ENCODE measurements at places on chromosomes 11 and 22.

DNA sequence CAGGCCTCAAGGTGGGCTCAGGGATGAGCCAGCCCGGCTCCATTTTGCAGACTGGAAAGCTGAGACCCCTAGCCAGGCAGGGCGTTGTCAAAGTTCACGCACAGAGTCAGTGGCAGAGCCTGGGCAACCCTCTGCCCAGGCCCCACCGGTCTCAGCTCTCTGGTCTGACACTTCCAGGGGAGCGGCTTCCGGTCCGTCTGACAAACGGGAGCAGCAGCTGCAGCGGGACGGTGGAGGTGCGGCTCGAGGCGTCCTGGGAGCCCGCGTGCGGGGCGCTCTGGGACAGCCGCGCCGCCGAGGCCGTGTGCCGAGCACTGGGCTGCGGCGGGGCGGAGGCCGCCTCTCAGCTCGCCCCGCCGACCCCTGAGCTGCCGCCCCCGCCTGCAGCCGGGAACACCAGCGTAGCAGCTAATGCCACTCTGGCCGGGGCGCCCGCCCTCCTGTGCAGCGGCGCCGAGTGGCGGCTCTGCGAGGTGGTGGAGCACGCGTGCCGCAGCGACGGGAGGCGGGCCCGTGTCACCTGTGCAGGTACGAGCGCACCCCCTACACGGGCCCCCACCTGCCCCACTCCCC lies 36.0 kb downstream of the CD6 start:
- no peak for DNase-seq

- no peak for DNase-seq
Measured at GRCh38 chr11:65894034-65894591, 3.6 kb downstream of the CCDC85B start.

DNA sequence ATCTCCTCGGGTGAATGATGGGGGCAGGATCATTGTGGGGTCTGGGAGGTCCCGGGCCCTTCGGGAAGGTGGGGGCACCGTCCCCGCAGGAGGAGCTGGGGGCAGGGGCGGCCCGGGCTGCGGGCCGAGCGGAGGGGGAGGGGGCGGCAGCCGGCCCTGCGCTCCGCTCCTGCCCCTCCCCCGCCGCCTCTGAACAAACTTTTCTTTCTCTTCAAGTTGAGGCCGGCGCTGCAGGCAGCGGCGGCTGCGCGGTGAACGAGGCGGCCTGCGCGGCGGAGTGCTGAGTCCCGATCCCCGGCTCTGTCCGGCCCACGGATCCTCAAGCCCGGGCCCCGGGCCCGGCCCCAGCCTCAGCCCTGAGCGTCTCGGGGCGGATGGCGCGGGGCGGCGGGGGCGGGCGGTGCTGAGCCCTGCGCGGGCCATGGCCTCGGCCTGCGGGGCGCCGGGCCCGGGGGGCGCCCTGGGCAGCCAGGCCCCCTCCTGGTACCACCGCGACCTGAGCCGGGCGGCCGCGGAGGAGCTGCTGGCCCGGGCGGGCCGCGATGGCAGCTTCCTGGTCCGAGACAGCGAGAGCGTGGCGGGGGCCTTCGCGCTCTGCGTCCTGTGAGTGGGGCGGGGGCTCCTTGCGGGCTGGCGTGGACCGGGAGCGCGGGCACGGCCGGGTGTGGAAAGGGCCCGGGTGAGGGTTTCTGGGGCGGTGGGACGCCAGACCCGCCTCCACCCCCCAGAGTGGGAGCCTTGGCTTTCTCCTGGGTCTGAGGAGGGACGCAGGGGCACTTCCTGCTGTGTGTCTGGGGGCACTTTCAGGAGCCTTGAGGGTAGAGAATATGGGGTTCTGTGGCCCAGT lies at the start of gene INPPL1:
INPPL1 (plus strand) TSS at position 204 of the 847 bp plus-strand sequence; CDS start at position 422, 218 bp downstream.
- no peak for DNase-seq

DNA sequence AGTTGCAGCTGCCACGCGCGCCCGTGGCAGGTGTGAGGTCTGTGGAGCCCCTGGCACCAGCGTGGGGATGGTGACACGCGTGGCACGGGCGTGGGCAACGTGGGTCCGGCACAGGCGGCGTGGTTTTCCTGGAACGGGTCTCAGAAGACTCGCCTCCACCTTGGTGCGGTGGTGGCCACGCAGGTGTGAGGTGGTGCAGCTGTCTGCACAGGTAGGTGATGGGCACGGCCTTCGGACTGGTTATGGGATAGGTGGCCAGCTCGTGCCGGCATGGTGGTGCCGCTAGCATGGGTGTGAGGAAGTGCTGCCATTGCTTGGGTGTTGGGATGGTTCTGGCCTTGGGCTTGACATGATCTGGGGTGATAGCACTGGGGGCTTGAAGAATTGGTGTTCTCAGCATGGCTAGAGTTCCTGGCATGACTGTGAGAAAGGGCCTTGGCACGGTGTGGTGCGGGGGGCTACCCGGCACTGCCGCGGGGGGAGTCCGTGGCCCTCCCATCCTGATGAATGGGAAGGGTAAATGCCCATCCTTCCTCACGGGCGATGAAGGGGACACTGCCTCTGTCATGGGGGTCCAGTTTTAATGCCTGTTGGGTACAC lies 531 bp downstream of the DAGLA start:
- no peak for DNase-seq

GRCh38 chr11:133570376-133570775 lies 38.1 kb upstream of the OPCML start:
- DNase-seq: no peak

GRCh38 chr11:120229451-120230424 lies 10.2 kb upstream of the POU2F3 start:
- no peak for DNase-seq

DNA sequence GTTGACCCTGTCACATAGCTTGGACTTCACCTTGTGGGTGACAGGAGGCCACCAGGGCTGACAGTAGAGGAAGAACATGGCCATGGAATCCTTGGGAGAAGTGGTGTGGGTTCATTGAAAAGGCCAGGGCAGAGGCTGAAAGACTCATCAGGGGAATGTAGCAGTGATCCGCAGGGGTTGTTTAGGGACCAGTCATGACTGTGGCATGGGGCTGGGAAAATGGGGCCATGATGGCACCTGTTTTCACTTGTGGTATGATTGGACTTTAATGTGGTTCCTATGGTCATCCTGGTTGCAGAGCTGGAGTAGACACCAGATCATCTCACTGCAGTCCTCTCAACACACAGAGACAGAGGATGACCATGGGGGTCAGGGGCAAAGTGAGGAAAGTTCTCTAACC lies 66.7 kb upstream of the MYEOV start:
- DNase-seq: no peak

- DNase-seq: no peak
Measured at GRCh38 chr11:10415817-10416392, 39.2 kb upstream of the AMPD3 start.

GRCh38 chr22:29031227-29032011 lies 30.2 kb downstream of the C22orf31 start:
- DNase-seq: no peak

- DNase-seq: no peak
Measured at GRCh38 chr11:122023614-122024250, 92.3 kb downstream of the BLID start.

DNA sequence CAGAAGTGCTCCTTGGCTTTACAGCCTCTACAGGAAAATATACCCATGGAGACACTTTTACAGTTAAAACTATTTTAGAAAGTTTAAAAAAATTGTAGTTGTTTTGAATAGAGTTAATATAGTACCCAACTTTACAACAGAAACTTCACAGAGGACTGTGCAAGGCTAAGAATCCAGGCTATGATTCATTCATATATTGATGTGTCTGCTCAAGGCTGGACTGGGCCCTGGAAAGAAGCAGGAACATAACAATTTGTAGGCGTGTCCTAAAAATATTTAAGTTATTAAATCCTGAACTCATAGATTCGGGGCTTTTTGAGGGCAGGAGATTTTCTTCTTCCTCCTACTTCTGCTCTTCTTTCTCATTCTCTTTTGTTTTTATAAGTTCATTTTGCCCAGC lies 291.5 kb upstream of the CCDC179 start:
- DNase-seq: no peak

DNA sequence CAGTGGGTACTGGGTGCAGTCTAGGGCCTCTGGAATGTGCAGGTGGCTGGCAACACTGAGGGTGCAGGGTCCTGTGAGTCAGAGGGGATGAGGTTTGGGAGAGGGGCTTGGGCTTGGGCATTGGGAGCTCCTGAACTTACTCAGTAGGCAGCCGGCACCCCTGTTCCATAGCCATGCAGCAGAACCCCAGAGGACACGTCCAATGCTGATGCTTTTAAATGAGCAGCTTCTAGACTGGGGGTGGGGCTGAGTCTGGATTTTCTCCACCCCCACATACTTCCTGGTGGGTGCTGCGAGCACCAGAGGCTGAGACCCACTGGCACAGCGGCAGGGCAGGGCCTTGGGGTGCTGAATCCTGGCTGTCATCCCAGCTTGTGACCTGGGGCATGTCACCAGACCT lies 71.4 kb downstream of the ARHGAP8 start:
- no peak for DNase-seq

DNA sequence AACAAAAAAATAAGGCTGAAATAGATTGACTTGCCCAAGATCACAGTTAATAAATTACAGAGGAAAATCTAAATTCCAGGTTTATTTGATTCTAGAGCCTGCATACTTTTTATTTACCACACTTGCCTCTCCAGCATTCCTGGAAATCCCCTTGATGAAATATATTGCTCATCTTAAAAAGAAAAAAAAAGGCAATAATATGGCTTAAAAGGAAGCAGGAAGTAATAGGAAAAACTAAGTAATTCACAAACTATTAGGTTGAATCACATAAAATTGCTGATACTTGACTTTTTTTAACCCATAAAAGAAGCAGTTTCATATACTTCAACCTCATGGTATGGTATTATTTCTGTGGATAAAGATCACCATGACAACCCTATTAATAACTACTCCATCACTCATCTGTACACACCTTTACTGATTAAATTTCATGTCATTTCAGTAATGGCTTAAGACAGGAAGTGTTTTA lies 52.9 kb downstream of the COPB1 start:
- no peak for DNase-seq

DNA sequence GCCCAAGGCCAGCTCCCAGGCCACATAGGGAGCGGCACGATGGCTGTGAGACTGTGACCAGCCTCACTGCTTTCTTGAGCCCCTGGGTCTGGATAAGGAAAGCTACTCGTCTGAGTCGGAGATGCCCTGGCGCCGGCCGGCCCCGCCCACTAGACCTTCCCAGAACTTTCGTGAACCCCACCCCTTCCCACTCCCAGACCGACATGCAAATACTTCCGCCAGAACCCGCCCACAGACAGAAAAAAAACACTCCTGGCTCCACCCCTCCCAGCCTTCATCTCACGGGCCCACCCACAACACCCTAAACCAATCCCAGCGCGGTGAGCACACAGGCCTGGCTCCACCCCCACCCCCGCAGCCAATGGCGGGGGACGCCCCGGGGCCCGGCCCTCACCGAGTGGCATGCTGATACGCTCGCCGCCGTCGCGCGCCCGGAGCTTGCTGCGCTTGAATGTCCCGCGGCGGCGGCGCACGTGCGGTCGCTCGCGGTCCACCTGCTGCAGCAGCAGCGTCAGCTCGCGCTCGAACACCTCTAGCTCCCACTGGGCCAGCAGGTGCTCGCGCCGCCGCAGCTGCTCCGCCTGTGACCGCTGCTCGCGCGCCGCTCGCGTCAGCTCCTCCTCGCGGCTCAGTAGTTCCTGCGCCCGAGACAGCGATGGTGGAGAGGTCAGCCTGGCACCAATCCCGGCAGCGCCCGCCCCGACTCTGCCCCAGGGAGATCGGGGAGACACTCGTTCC lies 7.0 kb downstream of the MAP3K11 start:
- DNase-seq: no peak

DNA sequence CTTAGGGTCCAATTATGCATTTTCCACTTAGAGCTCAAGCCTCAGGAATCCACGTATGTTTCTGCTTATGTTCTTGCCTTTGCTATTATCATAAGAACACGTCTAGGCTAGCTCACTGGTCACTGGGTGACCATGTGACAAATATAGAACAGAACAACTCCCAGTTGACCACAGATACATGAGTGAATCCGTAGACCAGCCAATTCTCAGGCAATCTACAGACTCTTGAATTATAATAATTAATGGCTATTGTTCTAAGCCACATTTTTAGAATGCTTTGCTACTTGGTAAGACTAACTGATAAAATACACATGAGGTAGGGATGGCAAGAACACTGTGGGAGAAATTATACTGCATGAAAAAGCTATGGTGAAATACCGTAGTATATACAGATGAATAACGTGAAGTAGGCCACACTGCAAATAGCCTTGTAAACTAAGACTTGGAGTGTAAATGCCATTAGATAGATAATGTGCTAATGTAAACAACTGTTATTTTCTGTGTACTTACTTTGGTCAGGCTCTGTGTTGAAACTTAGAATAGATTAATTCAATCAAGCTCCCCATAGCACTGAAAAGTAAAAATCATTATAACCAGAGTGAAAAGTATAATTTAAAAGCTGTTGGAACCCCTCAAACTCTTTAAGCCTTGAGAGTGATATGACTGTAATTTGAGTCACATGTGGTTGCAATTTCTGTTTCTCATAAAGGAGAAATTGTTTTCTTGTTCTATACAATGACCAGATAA lies 366.2 kb upstream of the CCDC179 start:
- DNase-seq: no peak

DNA sequence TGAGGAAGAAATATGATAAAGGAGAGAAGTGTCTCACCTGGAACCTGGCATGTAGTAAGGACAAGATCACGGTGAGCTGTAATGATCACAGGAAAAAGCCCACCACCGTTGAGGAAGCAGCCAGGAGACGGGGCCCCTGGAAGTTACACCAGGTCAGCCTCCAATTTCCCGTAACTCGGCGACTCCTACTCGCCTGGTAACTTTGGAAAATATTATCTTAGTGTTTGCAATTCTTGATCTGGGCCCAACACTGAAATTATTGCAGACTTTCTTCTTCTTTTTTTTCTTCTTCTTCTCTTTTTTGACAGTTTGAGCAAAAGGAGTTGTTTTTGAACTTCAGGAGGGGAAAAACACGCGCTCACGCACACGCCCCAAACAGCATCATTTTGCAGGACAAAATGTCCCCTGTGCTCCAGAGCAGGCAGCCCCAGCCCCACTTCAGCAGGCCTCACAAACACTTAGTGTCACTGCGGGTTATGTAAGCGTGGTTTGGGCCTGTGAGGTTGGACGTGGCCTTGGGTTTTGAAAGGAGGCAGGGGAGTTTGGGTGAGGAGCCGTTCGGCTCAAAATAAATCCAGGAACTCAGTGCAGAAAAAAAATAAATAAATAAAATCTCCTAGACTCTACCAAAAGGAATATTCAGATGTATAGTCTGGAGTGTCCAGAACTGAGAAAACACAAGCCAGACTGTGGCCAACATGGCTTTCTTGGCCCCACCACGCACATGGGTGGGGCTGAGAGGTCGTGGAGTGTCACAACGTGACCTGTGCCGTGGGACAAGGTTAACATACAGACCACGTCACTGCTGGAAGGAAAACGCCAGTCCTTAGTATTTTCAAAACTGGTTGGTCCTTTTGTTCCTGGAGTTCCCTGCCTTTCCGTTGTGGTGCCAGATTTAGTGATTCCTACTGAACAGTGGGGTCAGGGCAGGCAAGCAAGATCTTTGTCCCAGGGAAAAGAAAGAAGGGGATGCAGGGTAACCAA lies 26.3 kb upstream of the MN1 start:
- no peak for DNase-seq

GRCh38 chr11:63871962-63872799 lies 33.3 kb downstream of the MARK2 start:
- DNase-seq: no peak

DNA sequence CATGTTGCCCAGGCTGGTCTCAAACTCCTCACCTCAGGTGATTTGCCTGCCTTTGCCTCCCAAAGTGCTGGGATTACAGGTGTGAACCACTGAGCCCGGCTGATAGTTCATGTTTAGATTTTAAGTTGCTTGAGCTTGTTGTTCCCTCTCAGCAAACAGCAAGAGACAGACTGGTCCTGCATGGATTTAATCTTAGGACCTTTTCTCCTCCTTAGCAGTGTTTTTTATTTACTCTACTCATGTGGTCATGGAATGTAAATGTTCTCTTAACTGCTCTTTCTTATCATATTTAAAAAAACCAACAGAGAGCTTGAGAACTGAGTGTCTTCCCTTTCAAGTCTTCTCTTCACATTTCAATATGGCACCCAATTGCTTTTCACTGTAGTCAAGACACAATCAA lies 22.7 kb upstream of the PRDM10 start:
- no peak for DNase-seq
